CD4-positive, CD25-positive, alpha-beta regulatory T cell (primary cell): ENCODE measurements at places on chromosomes 5 and 9. TPM values are rescaled to one million over a fixed set of nuclear protein-coding genes. Genes with fewer than 3 reads are reported as not detected.

Gene CARD9
- 0.35 TPM for total RNA-seq

Gene DMRT3
- not detected for total RNA-seq

Gene NUTM2G
- not detected for total RNA-seq

DNA sequence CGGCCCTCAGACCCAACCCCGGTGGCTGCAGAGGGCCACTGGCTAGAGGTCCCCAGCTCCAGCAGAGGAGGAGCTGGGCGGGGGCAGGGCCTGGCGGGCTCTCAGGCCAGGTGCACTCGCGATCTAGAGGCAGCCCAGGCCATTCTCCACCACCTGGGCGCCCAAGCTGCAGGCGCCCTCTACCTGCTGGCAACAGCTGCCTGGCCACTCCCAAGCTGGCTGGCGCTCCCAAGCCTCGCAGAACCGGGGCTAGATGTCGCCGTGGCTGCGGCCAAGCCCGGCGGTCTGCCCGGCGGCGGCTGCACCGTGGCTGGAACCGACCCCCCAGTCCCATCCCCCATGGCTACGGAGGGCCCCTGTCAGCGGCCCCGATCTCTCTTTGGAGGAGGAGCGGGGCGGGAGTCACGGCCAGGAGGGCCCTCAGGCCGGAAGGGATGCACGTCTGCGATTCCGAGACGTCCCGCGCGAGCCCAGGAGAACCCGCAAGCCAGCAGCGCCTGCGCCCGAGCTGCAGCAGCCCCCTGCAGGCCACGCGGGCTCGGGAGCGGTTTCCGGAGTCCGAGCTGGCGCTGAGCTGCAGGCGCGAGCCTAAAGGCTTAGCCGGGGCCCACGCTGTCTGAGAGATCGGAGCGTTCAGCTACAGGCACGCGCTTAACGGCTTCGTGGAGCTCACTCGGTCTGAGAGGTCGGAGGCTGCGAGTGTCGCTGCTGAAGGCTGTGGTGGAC, 44.3 kb upstream of the BICD2 start:
- DNase-seq: peak; percentile 16

DNA sequence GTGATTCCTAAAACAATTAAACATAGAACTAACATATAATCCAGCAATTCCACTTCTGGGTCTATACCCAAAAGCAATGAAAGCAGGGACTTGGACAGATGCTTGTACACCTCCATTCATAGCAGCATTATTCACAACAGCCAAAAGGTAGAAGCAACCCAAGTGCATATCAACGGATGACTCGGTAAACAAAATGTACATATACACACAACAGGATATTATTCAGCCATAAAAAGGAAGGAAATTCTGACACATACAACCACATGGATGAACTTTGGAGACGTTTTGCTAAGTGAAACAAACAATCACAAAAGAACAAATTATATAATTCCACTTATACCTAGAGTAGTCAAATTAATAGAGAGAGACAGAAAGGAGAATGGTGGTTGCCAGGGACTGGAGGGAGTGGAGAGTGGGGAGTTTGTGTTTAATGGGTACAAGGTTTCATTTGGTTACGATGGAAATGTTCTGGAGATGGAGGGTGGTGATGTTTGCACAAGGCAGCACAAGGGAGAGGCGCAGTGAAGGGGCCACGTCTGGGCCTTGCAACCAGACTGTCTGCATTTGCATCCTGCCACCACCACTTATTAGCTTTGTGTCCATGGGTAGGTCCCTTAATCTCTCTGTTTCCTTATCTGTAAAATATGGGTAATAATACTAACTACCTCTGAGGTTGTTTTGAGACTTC, 36.3 kb upstream of the RLN1 start:
- no peak for DNase-seq

DNA sequence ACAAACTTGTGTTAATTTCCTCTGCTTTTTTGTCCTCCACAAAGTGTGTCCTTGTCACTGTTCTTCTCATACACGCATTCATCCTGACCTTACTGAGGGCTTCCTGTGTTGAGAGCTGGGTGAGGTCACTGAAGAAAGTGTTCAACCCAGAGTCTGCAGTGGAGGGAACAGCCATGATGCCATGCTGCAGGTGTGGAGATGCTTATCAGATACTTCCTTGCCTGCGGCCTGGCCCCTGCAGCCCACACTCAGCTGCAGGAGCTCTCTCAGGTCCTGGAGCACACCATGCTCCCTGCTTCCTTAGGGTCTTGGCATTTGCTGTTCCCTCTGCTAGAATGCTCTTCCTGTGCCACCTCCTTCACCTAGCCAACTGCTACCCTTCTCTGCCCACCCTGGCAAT, 108.1 kb upstream of the SPRY4 start:
- DNase-seq: peak; percentile 46

GRCh38 chr9:133428617-133429101, 6.5 kb downstream of the ADAMTS13 start:
- no peak for DNase-seq

DNA sequence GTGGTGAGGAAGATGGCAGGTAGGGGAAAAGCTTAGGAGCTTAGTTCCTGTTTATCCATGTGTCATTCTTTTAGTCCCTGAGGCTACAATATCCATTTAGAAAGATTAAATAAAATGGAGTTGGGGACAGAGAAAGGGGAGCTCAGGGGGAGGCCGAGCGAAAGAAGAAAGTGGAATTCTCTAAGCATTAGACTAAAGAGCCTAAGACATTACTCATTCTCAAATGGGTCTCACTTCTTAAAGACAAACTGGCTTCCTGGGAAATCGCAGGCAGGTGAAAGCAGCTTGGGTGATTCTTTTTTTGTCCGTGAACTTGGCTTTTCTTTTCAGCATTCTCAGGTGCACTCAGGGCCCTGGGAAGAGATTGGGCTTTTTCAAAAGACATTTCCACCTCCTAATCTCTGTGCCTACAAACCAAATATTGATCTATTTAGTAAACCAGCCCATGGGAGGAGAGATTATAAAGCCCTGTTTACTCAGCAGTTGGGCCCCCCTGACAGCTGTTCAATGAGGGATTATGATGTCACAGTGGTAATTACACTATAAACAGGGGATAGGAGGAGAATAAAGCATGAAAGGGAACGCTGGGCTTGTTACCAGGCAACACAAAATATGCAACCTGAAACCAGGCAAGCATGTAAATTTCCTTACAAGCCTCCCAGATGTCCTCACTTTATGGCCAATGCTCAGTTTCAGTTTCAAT, 584.0 kb downstream of the ACTL7B start:
- no peak for DNase-seq
